Naive thymus-derived CD8-positive, alpha-beta T cell (primary cell): ENCODE measurements at places on chromosomes 3 and 15.

DNA sequence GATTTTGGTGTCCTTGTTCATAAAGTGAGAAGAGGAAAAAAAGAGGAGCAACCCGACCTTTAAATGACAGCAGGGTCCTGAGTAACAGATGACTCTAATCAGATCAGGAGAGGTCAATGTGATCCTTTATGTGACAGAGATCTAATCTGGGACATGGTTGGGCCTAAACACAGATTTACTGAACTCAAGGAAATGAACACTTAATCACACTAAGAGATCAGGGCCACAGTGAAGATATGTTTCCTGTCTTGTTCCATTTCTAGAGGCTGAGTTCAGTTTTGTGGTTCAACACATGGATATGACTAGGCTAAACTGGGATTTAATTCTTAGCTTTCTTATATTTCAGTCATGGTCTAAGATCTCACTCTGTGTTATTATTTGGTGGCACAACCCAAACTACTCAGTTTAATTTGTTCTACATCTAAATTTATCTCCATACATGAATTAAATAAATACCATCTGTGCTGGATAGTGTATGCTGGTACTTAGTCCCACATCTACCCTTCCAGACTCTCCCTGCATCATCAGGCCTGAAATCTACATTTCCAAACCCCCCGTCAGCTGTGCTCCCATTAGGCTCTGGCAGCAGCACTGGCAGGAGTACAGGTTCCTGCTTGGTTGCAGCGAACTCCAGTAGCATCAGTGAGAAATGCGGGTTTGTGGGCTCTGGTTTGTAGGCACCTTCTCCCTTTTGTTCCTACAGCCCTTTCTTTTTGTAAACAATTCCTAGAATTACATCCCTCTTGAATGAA lies 22.6 kb downstream of the SFMBT1 start:
- DNase-seq: no peak

DNA sequence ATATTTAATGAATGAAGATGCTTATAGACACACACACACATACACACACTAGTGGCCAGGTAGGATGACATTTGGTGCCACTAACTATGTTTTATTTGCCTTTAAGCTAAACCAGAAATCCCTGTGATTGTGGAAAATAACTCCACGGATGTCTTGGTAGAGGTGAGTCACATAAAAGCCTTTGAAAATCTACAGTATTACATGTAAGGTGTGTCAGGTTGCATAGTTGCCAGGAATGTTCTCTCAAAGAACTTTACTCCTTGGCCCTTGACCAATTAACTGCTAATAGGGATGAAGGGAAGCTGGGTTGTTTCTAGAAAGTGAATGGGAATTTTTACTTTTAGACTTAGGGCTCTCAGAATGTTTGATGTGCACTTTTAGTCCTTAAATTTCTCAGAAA lies 9.9 kb downstream of the ZBED2 start:
- DNase-seq: no peak

DNA sequence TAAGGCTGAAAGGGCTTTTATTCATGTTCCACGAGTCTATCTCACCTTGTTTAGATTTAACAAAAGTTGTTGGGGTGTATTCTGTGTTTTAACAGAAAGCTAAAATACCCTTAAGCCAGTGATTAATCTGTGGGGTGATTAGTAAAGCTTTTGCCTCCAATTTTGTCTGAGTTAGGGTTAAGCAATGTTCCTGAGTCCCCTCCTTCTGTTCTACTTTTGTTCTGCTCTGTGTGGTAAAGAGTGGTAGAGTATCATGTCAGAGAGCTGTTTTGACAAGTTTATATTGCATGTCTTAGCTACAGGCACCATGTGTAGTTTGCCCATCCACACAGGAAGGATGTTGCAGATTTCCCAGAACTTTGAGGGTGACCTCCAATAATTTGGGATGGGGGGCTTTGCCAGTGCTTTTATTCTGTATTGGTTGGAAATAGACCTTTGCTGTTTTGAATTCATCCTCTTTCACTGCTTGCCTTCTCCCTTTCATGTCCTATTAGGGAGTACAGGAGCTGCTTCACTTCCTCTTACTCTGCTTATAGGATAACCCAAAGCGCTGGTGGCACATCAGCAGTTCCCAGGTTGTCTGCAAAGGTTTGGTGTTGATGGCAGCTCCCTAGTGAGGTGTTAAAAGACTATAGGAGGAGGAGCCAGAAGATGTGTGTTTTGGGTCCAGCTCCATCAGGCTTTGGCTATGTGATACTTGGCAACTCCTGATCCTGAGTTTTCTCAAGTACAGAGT lies 7.4 kb downstream of the PDE8A start:
- no peak for DNase-seq

- DNase-seq: no peak
Observed at GRCh38 chr3:142211034-142211433, 14.4 kb downstream of the GK5 start.

GRCh38 chr3:125069452-125069851 lies 13.7 kb upstream of the HEG1 start:
- no peak for DNase-seq

DNA sequence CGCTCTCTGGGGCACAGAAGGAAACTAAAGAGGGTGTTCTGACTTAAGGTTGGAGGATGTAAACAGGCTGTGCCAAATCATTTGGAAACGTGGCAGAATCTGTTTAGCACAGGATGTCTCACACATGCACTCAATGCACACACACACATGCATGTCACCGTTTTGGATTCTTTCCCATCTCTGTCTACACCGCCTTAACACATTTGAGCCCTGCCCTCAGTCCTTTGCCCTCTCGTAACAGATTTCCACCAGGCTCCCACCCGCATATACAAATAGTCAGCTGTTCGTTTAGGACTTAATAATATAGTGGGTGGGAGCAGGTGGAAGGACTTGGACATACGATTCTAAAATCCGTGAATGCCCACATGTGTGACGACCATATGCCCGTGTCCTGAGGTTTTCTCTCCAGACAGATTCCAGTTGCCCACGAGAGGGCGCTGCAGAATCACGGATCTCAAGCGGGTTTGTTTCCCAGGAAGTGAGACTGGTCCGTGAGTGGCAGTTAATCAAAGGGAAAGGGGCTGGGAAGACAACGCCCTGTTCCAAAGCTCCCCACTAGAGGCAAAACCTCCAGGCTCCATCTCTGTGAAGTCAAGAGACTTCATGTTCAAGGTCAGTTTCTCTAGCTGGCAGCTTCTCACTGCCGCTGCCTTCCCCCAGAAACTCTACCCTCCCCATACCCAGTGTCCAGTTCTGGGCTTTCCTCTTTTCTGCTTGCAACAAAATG lies 44.5 kb downstream of the NOX5 start:
- DNase-seq: peak; percentile 66

DNA sequence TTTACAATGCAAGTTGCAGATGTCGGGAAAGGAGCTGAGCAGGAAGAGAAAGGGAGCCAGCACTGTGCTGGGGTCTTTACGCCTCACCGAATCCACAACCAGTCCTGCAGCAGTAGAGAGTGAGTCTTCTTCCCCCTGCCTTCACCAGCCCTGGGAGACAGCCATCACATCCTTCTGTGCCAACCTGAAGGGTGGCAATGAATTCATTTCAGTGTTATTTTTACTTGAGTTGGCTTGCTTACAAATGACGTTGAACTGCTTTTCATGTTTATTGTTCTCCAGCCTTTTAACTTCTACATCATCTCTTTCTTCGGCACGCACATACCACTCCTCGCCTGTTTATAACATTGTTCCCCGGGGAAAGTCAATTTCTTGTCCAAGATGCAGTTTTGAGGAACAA lies 77.1 kb downstream of the TRIM42 start:
- DNase-seq: no peak

- DNase-seq: no peak
Observed at GRCh38 chr3:127532561-127533203, 57.9 kb downstream of the TPRA1 start.

- no peak for DNase-seq
Observed at GRCh38 chr3:74592359-74592758, 22.1 kb downstream of the CNTN3 start.

DNA sequence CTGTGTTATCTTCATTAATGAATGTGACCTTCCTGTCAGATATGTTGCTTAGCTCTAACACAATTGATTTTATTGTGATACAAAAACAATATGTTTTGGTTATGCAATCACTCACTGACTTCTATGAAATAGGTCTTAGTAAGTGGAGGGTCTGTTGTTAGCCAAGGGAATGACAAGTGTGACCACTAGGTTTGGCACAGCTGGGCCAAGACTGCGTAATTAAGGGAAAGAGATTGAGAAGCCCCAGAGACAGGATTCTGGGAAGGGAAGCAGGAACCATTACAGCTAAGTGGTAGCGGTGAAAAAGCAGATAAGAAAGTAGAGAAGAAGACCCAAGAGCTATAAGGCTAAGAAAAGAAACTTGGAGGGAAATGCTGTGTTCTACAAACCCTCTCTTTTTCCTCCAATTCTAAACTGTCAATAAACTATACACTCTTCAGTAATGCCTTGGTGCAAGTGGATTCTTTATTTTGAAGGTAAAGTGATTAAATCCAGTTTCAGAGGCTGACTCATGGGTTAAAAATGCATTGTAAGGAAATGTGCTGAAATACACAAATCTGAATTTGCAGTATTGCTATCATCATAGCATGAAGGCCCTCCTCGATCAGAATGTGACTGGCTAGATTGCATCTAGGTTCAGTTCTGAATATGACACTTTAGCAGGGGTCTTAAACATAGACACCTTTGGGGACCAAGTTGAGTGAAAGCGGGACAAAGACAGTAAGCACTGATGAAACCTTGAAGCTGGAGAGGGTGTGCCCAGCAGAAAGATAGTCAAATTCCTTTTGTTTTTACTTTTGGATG lies 26.1 kb downstream of the KCNMB2 start:
- no peak for DNase-seq

GRCh38 chr3:14472471-14473351 lies 67.4 kb downstream of the GRIP2 start:
- no peak for DNase-seq

DNA sequence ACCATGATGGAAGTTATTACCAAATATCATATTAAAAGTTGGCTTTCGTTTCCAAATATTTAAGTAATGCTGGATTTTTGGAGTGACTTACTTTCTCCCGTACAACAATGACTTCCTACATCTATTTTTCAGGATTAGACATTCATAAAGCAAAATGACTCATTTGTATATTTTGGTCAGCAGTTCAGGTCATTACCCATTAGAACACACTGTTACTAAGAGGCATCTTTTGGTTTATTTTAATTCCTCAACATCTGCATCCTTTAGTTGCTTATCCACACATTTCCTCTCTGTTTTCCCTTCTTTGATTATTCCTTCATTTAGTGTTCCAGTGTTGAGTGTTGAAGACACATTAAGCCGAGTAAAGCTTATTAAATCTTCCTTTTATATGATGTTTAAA lies 348.2 kb downstream of the NAALADL2 start:
- no peak for DNase-seq

DNA sequence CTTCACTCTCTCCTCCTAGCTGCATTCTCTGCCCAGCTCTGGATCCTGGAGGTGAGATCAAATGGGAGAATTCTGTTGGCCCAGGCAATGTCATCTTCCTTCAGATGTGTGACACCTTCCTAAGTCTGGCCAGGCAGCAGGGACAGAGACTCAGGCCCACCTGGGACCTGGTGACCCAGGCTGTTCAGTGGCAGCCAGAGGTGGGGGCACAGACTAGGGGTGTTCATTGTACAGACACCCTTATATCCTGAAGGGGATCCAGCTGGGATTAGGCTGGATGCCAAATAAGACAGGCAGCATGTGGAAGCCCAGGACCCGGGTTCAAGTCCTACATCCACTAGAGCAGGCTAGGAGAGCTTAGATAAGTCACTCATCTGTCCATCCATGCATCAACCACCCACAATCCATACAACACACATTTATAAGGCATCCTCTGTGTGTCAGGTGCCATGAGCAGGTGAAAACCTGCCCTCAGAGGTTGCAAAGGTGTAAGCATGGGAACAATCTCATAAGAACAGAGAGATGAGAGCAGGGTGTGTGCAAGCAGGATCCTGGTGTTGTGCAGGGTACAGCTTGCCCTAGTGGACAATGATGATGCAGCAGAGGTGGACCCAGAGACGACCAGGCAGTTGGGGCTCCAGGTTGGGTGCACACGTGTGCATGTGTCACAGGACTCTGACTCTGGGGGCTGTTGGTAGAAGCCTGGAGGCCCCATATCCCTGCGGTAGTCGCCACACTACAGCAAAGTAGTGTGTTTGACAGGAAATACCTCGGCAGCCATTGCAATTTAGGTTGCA lies 18.3 kb upstream of the RPL29 start:
- no peak for DNase-seq

- DNase-seq: no peak
Observed at GRCh38 chr3:196486263-196486662, 17.3 kb downstream of the RNF168 start.

GRCh38 chr15:48644827-48645557 lies 517 bp downstream of the FBN1 start:
- no peak for DNase-seq

DNA sequence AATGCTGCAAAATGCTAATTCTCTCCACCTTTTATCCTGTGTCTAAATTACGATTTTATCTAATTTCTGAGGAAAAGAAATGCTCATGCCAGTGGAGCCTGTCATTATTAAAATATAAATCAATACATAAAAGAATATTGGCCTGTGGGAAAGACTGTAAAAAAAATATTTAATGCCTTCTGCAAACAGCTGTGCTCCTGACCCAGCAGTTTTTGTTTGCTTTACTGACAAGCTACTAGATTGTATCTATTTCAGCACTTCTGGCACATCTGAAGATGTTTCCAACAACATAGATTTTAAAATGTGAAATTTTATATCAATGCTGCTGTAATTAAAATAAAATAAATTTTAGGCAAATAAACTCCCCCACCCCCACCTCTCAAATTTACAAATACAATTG lies 493.6 kb upstream of the AGTR1 start:
- no peak for DNase-seq

DNA sequence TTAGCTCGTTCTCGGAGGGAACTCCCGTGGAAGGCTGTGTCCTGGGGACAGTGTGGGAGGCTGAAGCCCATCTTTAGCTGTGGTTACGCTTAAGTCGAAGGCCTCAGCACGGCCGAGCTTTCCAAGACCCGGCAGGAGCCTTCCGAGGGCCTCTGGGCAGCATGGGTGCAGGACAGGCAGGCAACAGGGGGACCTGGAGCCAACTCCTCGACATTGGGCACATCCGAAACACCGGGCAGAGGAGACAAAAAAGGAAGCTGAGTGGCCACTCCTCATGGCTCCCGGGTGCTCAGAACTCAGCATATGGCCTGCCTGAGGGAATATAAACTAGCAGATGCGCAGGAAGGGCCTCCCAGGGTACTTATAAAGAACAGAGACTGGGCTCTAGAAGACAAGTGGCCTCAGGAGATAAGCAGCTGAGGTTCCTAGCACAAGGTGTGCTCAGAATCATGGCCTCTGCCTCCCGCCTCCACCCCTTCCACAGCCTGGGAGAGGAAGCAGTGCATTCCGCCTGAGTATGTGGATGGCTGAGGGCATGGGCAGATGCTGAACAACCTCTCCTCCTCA lies 34.1 kb downstream of the ABTB1 start:
- DNase-seq: no peak

GRCh38 chr3:191387441-191388077 lies 57.2 kb upstream of the UTS2B start:
- DNase-seq: no peak

- no peak for DNase-seq
Observed at GRCh38 chr15:97224191-97224641, 736.3 kb upstream of the ARRDC4 start.
